Thoracic aorta (tissue), 2 donors: ENCODE measurements at places on chromosomes 16 and 17. TPM values are rescaled to one million over a fixed set of nuclear protein-coding genes. Genes with fewer than 3 reads are reported as not detected.

Gene CES5A
- not detected for total RNA-seq

Gene CNGB1
- not detected for total RNA-seq

DNA sequence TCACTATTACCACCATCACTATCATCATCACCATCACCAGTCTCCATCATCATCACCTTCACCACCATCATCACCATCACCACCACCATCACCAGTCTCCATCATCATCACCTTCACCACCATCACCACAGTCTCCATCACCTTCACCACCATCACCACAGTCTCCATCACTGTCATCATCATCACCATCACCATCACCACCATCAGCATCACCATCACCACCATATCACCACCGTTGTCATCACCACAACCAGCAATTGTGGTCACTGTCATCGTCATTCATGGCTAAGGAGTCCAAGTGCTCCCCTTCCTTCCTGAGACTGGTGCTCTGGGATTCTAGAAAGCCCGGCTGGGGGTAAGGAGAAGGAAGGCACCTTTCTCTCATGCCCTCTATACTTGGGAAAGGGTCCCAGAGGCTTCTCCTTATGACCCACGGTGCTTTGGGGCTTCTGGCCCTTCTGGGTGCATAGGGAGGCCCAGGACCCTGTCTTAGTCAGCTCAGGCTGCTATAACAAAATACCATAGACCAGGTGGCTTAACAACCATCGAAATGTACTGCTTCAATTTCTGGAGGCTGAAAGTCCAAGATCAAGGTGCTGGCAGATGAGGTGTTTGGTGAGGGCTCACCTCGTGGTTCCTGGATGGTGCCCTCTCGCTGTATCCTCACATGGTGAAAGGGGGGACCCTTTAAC lies 93.4 kb upstream of the GSE1 start:
- no peak overlapping the region for H3K27ac ChIP-seq
- no peaks in the 10 kb centered on the region for H3K27me3 ChIP-seq
- peaks cover 33% of the 10 kb centered on the region for H3K4me1 ChIP-seq
- H3K4me3 ChIP-seq = no peak overlapping the region
- no peak for DNase-seq

- DNase-seq = no peak
- no peaks in the 10 kb centered on the region for H3K4me1 ChIP-seq
- H3K4me3 ChIP-seq = no peak overlapping the region
- H3K36me3 ChIP-seq = no peaks in the 10 kb centered on the region
- H3K27ac ChIP-seq = no peak overlapping the region
Measured at GRCh38 chr17:44374306-44375195, 10.9 kb upstream of the FAM171A2 start.

- no peaks in the 10 kb centered on the region for H3K36me3 ChIP-seq
- H3K4me3 ChIP-seq = peak overlapping the region; percentile 37
- H3K27me3 ChIP-seq = no peaks in the 10 kb centered on the region
Measured at GRCh38 chr16:88331989-88332920, 50.5 kb upstream of the ZNF469 start.

DNA sequence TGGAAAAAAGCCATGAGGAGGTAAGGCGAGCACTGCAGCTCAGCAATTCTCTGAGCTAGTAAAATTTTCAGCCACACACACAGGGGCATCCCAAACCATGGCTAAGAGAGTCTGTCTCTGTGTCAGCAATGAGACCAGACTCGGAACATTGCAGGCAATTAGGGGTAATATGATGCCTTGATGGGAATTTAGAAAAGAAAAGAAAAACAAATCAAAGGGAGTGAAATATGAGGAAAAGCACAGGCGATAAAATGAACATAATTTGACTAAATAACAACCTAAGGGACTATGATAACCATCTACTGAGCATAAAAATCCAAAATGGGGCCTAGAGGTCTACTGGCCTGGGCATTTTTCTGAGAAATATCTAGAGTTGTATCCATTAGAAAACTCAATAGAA lies 546.0 kb upstream of the PSMD7 start:
- H3K4me3 ChIP-seq = no peak overlapping the region
- peaks cover 19% of the 10 kb centered on the region for H3K4me1 ChIP-seq
- no peak overlapping the region for H3K27ac ChIP-seq

Gene OTOA
- total RNA-seq = 0.21 TPM

GRCh38 chr17:66589892-66590291 lies 245.0 kb upstream of the CACNG5 start:
- no peaks in the 10 kb centered on the region for H3K4me1 ChIP-seq
- no peak overlapping the region for H3K4me3 ChIP-seq
- H3K27me3 ChIP-seq = no peaks in the 10 kb centered on the region
- H3K27ac ChIP-seq = no peak overlapping the region

Gene TMC6
- total RNA-seq = 44.3 TPM

DNA sequence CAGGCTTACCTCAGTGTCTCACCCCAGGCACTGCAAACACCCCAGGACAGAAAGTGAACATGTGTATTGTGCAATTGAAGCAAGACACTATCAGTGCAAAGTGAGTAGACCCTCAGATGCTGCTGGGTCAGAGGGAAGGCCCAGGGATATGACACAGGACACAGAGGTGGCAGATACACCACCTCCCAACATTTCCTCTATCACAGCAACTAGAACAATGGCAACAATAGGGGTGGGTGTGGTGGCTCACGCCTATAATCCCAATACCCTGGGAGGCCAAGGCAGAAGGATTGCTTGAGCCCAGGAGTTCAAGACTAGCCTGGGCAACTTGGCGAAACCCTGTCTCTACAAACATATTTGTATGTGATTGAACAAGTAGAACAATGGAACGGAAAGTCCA lies 22.5 kb downstream of the MILR1 start:
- no peaks in the 10 kb centered on the region for H3K36me3 ChIP-seq
- H3K4me3 ChIP-seq = no peak overlapping the region
- H3K4me1 ChIP-seq = no peaks in the 10 kb centered on the region
- H3K27ac ChIP-seq = no peak overlapping the region
